ENCODE measurements at places on chromosomes 1 and 21.

DNA sequence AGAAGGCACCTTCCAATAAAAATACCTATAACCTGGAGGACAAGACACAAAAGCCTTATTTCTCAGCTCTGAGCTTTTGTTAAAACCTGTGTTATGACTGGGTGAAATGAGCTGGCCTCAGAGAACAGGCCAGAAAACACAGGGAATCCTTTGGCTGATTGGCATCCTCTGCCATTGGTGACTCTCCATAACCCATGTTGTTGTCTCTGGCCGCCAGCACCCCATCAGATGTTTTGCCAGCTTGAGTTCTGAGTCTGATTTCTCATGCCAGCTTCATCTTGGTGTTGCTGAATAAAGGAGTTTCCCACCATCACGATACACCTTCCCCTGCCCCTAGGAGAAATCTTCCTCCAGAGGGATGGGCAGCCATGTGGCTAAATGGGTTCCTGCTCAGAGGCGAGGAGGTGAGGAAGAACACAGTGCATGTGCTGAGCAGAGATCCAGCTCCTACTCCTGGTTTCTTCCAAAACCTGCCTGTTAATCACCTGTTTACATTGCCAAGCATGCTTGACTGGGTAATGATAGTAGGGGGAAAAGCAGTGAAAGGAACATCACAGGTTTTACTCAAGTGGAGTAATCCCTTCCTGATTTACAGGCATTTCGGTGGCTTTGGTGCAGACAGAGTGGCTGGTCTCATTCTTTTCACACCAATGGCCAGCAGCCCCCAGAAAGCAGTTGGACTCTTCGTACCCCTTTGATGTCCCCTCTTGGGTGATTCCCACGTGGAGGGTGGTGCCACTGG lies 109.8 kb downstream of the ROR1 start:
- DNase-seq: no peak

- no peak for DNase-seq
Observed at GRCh38 chr1:23825762-23826522, 713 bp upstream of the HMGCL start.

GRCh38 chr21:34205811-34206571 lies 132.6 kb downstream of the MRPS6 start:
- peak; percentile 40 for DNase-seq

DNA sequence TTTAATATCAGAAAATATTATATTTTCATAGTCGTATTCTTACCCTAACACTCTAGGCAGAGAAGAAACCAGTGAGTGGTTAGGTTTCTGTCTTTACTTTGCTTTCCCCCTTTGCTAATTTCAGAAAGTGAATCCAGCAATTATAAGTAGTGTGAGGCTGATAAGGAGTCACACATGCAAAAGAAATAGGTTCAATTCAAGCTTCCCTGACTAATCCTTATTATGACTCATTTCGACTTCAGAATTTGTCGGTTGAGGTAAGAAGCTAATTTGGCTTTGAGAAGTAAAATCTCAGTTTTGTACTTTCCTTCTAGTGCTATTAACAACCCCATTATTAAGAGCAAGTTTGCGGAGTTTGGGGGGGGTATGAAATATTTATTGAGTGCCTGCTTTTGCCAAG lies 22.4 kb downstream of the ESRRG start:
- no peak for DNase-seq

DNA sequence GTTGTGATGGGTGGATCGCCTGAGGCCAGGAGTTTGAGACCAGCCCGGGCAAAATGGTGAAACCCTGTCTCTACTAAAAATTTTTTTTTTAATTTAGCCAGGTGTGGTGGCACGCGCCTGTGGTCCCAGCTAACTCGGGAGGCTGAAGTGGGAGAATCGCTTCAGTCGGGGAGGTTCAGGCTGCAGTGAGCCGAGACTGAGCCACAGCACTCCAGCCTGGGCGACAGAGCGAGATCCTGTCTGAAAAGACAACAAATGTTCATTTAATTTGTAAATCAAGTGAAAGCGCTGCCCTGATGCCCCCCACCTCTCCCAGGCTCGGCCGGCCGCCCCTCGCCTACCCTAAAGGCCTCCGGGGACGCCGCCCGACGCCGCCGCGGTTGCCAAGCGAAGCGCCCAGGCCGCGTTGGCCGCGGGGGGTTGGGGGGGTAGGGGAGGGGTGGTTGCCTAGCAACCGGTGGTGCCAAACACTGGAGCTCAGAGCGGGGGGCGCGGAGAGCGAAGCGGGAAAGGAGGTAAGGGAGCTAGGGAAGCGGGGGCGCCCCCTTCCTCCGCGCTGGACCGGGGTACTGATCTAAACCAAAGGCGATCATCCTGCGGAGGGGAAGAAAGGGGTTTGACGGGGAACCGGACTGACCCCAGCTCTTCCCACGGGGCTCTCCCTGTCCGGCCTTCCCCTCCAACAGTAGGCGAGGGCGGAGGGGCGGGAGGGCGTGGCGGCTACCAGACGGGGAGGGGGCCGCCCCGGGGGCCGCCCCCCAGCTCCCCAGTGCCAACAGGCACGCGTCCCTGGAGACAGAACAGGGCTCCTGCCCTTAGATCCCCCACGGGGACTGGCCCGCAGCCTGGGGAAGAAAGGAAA lies at the start of gene TEKT2:
TEKT2 (plus strand) TSS at position 460 of the 862 bp plus-strand sequence. CDS start 828 bp downstream, outside the sequence.
- peak; percentile 44 for DNase-seq

- DNase-seq: no peak
Observed at GRCh38 chr1:197129698-197130097, 16.8 kb downstream of the ASPM start.

- DNase-seq: no peak
Observed at GRCh38 chr21:34852448-34852847, 183.7 kb downstream of the CLIC6 start.
